ENCODE measurements at places on chromosomes 7 and 10.

GRCh38 chr10:34798654-34799053 is 16.4 kb downstream of the PARD3 start:
- no peak for DNase-seq

- DNase-seq: no peak
These were observed 106.4 kb downstream of the ELMO1 start for GRCh38 chr7:37342176-37342687.

DNA sequence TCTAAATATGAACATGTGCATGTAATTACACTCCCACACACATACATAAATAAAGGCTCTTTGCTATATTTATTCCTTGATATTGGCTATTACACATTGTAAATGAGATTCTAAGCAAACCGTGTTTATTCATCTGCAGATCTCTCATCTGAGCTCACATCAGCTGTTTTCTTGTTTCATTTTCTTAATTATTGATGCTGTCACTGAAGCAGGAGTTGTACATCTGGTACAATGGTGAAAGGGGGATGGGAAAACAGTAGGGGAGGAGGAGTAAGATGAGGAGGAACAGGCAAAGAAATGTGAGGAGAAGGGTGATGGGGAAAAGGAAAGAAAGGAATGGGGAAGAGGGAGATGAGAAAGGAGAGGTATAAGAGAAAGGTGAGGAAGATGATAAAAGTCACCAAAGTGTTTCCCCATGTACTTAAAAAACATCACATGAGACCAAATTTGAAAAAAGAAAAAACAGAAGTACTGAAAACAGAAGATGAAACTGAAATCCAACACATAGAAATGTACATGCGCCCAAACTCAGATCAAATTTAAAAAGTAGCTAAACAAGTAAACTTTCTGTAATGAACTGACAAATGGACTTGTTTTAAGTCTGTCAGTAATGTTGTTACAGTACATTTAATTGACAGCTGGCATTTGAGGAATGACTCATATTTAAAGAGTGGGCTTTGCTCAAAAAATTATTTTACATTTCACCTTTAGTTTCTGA is 472.2 kb downstream of the ARL4A start:
- DNase-seq: no peak

DNA sequence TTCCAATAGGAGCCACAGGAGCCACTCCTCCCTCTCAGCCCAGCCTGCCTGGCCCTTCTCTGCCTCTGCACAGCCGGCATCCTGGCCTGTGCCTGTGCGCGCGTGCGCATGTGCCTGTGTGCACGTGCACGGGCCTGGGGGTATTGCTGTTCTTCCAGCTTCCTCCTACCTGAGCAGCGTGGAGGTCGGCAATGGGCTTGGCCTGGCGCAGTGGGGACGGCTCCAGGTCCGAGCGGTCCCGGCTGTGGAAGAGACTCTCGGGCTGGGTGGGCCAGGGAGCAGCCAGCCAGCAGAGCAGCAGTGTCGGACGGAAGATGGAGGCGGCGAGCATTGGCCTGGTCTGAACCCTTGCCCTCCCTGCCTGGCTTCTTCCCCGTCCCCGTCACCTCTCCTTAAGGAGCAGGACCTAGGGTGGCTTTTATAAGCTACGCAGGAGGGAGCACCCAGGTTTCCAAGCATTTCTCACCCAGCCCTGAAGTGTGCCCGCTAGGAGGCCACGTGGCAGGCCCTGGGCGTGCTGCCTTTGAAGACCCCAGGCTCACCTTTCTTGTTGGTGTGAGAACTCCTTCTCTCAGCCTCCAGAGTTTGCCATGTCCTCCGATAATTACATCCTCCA is at the start of gene MMP21:
MMP21 (minus strand) TSS at position 331 of the 616 bp plus-strand sequence; CDS start at position 331, 0 bp downstream.
- no peak for DNase-seq

GRCh38 chr10:21399392-21400035 is 126.0 kb downstream of the SKIDA1 start:
- DNase-seq: no peak

GRCh38 chr7:71308096-71308495 is 176.2 kb downstream of the GALNT17 start:
- DNase-seq: no peak

DNA sequence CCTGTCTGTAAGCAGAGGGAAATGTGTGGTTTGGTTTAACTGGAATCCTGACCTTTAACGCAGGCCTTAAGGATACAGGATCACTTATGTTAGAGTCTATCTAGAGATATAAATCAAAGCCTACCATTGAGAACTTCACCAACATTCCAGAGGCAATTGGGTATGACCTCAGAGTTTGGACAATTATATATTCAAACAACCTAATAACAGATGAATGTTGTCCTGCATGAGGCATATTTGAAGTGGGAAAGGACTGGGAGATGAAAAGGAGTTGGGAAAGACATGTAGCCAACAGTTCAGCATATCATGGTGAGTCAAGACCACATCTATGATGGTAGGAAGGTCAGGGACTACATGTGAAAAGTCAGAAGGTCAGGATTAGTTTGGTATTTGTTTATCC is 274.2 kb downstream of the DOCK4 start:
- DNase-seq: no peak

DNA sequence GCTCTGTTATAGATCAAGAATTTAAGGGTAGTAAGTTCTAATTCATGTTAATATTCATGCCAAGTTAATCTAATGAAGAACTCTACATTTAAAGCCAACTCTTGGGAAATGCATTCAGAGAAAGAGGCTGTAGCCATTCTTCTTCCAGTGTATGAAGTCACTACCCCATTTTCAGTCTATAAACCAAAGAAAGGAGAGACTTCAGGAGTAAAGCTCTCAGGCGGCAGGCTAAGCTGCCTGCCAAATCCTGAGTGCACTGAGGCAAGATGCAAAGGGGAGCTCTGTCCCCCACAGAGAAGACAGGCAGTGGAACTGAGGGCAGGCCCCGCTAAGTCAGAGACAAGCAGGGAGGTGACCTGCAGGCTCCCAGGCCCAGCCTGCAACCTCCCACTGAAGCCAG is 41.5 kb downstream of the SLIT1 start:
- DNase-seq: no peak

- DNase-seq: no peak
These were observed 28.2 kb downstream of the AP5Z1 start for GRCh38 chr7:4803397-4804241.

- no peak for DNase-seq
These were observed 62.2 kb downstream of the VIM start for GRCh38 chr10:17290226-17290625.

GRCh38 chr7:27826357-27826756 is 86.4 kb downstream of the TAX1BP1 start:
- no peak for DNase-seq

- no peak for DNase-seq
These were observed 218 bp downstream of the GDI2 start for GRCh38 chr10:5813091-5813340.

- no peak for DNase-seq
These were observed 14.4 kb upstream of the WBP1L start for GRCh38 chr10:102729029-102730026.

GRCh38 chr10:112369495-112370423 is 4.2 kb upstream of the ACSL5 start:
- no peak for DNase-seq

- no peak for DNase-seq
These were observed 256.0 kb downstream of the AHR start for GRCh38 chr7:17554341-17555015.

DNA sequence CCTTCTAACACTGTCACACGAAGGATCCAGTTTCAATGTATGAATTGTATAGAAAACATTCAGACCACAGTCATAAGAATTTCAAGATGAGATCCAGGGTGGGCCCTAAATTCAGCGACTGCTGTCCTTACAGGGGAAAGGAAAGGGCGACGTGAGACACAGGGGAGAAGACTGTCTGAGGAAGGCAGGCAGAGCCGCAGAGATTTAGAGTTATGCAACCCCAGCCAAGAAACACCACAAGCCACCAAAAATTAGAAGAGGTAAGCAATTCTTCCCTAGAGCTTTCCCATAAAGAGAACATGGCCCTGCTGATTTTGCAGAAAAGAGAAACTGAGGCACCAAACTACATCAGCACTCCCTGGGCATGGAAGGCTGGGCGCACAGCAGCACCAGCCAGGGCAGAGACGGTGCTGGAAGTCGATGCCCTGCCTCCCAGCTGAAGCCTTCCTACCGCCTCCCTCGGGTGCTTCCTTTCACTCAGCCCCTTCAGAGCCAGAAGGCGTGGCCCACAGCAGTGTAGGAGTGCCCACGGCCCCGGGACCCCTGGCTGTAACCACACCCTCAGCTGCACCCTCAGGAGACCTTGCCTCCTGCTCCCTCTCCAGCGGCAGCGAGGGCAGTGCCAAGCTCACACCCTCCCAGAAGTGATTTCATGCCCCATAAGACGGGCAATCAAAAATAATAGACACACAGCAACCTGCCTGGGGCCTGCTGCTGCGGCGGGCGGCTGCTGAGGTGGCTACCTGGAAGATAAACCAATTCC is 81.0 kb upstream of the LRRC4 start:
- no peak for DNase-seq

DNA sequence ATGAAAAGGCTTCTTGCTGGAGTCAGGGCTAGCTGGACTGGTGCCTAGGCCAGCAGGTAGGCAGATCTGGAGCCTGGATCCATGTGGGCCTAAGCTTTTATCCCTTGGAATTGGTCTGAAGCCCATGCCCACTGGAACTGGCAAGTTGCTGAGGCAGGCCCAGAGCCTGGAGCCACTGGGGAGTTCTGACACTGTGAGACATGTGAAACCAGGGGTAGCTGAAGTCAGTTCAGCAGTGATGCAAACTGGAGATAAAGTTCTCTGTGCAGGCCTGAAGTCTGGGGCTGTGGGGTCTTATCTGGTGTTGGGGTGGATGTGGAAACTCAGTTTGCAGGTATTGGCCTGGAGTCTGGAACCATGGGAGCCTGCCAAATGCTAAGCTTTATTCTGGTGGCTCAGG is 9.7 kb upstream of the THSD7A start:
- DNase-seq: no peak

DNA sequence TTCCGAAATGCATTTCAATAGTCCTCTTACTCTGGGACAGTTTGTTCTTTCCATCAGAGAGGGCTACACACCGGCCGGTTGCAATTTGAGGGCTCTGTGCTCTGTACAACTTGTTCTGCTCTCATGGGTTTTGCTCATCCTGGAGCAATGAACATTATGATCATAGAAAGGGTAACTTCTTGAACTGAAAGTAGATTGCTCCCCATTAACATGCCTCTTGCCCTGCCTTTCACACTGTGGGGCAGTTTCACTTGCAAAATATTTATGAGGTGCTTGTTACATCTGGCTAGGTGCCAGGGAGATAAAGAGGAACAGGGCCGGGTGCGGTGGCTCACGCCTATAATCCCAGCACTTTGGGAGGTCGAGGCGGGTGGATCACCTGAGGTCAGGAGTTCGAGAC is 97.3 kb upstream of the MPP7 start:
- DNase-seq: no peak

DNA sequence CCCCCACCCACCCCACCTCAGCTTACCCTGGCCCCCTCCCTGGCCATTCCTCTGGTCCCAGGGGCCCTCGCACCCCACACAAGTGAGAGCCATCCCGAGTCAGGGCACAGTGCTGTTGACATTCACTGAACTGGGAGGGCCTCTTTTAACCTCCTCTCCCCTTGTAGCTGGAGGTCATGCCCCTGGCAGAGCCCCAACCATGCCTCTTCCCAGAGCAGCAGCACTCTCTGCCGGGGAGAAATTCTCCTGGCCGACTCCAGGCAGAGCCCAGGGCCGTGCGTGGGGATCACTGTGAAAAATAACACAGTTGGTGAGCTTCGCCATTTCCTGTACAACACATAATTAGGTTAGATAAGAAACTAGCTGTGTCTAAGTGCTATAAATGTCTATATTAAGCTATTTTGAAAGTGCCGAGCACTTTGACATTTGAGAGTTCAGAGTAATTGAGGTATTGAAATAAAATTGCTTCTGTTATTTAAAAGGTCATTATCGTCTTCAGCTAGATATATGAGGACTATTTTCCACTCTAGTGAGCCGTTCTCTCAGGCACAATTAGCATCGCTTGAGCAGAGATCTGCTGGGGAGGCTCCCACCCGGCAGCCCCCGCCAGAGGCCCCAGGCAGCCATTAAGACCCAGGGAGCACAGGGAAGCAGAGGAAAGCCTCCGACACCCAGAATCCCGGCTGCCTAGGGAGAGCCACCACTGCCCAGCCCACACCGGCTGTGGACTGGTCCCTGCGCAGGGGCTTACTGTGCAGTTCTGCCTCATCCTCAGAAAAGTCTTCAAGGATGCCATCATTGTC is 62.4 kb upstream of the LRRC18 start:
- no peak for DNase-seq

DNA sequence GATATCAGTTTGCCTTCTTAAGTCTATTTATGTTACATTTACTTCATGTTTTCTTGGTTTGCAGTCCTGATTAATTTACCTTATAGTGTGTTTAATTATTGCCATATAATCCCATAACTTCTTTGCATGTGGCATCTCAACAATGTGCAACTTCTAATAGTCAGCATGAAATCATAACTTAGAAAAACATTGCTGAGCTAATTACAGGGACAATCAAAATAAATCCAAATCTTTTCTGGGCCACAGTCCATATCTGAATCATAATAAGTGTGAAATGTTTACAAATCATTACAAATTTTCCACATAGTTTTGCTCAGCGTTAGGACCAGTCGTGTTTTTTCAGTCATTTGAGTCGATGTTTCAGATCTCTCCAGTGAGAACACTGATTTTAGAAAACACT is 29.1 kb upstream of the CABCOCO1 start:
- DNase-seq: no peak

DNA sequence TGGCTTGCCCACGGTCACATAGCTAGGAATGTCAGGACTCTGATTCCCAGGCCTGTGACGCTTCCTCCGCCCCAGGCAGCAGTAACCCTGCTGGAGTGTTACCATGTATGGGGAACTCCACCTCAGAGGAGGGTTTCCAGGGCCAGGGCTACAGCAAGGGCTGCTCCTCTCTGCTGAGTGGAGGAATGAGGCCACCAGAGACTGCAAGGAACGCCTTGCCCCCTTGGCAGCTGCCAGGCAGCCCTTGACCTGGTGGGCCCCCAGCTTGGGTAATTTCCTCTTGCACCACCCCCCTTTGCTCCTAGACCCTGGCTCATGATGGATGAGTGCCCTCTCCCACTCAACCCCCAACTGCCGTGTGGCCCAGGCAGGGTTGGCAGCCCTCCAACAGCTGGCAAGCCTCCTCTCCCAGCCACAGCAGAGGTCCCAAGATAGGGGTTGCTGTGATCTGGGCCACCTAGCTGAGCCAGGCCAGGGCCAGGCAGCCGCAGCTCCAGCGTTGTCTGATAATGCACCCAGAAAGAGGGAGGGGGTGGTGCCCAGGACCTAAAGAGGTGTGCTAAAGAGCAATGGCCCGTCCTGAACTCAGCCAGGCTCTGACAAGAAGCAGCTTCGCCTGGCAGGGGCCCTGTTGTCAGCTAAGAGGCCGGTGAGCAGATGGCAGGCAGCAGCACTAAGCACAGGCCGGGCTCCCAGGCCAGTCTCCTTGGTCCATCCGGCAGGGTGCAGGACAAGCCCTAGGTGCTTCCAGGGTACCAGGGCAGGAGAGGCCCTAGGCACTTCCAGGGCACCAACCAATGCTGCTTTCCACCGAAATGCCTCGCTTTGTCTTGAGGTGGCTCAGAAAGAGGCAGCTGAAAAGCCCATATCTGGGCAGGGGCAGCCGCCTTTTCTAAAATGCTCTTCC is 35.4 kb downstream of the DRGX start:
- no peak for DNase-seq
